Cardiac muscle cell (in vitro differentiated cells and primary cell): ENCODE measurements at places on chromosomes 7 and 10. TPM values are rescaled to one million over a fixed set of nuclear protein-coding genes. Genes with fewer than 3 reads are reported as not detected.

DNA sequence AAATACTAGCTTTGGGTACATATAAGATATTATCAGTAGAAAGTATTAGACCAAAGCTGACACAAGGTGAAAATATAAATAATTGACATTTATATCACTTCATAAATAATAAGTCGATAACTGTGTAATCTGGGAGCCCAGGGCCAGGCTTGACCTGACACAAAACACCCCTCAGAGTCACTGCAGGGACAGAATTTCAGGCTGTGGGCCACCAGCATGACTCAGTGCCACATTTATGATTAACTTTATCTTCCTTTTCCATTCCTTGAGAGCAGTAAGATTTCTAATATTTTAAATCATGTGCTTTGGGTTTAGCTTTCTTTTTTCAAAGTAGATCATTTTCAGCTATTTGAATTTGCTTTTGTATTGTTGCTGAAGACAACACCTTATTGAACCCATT, 102.9 kb upstream of the NFE2L3 start:
- no peaks in the 10 kb centered on the region for H3K27me3 ChIP-seq
- no peaks in the 10 kb centered on the region for H3K4me1 ChIP-seq
- no peaks in the 10 kb centered on the region for H3K36me3 ChIP-seq
- DNase-seq: no peak

Gene FBXO24
- total RNA-seq: 0.78 and 1.9 TPM in 2 replicates

DNA sequence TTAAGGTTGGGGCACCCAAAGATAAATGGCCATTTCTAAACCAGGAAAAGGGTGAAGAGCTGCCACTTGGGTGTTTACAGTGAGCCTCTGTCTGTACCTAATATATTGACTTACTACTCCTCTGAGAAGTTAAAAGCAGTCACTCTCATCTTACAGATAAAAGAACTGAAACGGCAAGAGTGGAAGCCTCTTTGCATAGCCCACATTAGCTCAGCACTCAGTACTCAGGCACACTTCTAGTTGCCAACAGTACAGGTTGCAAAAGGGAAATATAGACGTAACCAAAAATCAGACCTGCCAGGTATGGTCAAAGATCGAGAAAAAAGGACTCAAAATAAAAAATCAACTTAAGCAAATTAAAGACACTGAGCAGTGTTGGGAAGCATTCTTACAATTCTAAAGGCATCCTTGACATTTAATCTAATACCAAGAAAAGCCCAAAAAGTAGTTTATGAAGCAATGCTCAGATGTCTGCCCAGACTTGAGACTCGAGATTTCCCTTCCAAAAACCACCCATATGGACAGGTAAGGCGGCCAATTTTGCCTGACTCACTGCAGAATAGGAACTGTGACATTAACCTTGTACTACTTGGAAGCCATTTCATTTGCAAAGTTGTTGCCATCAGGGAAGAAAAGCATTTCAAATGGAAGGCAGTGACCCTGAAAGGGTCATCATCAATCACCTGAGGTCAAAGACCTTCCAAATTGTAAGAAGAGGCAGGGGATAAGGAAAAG, 139.3 kb downstream of the SLC25A13 start:
- no peaks in the 10 kb centered on the region for H3K36me3 ChIP-seq
- no peak overlapping the region for H3K4me3 ChIP-seq
- H3K27me3 ChIP-seq: no peaks in the 10 kb centered on the region
- DNase-seq: no peak

Gene UTF1
- not detected in 2 replicates for total RNA-seq

Gene GSAP
- 0.67 and 3.0 TPM in 2 replicates for total RNA-seq

DNA sequence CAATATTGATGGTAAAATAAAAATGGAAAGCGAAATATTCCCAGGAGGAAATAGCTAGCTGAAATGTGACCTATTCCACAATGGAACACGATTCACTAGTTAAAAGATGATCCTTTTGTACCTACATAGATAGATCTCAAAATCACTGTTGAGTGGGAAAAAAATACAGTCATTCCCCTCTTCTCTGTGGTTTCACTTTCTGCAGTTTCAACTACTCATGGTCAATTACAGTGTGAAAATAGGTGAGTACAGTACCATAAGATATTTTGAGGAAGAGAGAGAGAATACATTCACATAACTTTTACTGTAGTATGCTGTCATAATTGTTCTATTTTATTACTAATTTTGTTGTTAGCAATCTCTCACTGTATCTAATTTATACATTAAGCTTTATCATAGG, 56.0 kb upstream of the COL13A1 start:
- H3K27me3 ChIP-seq: no peaks in the 10 kb centered on the region
- H3K27ac ChIP-seq: no peak overlapping the region

GRCh38 chr10:2214092-2214491, 476.8 kb upstream of the ADARB2 start:
- no peaks in the 10 kb centered on the region for H3K36me3 ChIP-seq
- DNase-seq: peak; percentile 1
- peaks cover 9% of the 10 kb centered on the region for H3K4me1 ChIP-seq
- H3K4me3 ChIP-seq: no peak overlapping the region

DNA sequence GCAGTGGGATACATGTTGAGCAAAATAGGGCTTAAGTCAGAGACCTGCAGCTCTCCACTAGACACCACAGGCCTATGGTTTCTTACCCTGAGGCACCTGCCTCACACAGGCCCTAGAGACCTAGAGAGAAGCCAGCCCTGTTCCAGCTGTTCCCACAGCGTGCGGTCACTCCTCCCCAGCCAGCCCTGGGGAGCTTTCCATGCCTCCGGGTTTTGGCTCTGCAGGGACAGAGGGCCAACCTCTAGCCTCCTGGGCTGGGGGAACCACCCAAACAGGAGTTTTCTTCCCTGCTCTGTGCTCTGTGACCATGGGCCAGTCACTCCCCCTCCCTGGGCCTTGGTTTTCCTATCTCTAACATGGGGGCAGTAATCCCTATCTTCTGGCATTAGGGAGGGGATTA, 33.0 kb downstream of the SH2B2 start:
- no peaks in the 10 kb centered on the region for H3K4me1 ChIP-seq
- DNase-seq: no peak
- H3K27ac ChIP-seq: no peak overlapping the region

DNA sequence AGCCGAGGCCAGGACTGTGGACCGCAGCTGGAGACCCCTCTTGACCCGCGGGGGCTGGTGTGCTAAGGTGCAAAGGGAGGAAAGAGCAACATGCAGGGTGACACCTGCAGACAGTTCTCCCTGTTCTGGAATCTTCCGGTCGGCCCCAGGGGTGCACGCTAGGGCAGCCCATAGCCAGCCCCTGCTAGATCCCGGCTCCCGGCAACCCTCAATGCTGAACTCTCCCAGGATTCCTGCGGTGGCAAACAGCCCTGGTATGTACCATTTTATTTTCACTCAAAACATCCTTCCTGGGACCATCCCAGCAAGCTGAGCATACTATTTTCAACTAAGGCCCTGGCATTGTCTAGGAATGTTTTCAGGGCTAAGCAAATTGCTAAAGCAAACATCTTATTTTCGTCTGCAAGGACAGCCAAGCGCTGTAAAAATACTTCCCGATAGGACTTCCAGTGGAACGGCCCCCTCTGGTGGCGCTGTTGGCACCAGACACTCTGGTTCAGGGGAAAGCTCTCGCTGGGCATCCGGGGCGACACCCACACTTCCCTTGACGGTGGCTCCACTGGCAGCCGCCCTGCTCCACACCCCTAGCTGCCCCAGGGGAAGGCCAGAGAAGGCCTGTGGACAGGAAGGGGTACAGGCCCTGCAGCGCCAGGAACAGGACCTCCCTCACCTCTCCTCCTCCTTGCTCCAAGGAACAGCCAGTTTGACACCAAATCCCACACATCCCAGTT, 99.4 kb downstream of the CTBP2 start:
- no peaks in the 10 kb centered on the region for H3K27me3 ChIP-seq
- no peak overlapping the region for H3K4me3 ChIP-seq
- peaks cover 40% of the 10 kb centered on the region for H3K4me1 ChIP-seq
- H3K36me3 ChIP-seq: no peaks in the 10 kb centered on the region
- peak; percentile 81 for DNase-seq
- peak overlapping the region; percentile 86 for H3K27ac ChIP-seq

DNA sequence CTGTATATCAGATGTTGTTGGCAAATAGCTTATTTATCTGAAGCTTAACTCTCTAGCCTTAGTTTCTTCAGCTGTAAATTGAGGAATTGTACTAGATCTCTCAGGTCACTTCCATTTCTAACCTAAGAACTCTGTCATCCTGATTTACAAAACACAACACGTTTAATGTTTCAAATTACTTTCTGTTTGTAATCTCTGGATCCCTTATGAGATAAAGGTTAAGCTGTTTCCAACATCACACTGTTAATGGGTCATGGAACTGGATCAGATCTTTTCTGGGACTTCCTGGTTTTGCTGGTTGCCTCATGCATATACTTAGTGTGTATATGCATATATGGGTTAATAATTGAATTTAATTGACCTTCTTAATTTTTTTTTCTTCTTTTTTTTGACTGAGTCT, 9.9 kb downstream of the SAMD8 start:
- H3K27ac ChIP-seq: no peak overlapping the region
- no peak for DNase-seq
- H3K4me1 ChIP-seq: peaks cover 8% of the 10 kb centered on the region
- no peaks in the 10 kb centered on the region for H3K27me3 ChIP-seq
- H3K4me3 ChIP-seq: no peak overlapping the region

GRCh38 chr10:33388785-33389184, 54.3 kb upstream of the NRP1 start:
- no peak for DNase-seq
- H3K36me3 ChIP-seq: no peaks in the 10 kb centered on the region
- H3K4me1 ChIP-seq: no peaks in the 10 kb centered on the region
- no peak overlapping the region for H3K27ac ChIP-seq
- H3K4me3 ChIP-seq: no peak overlapping the region
- H3K27me3 ChIP-seq: no peaks in the 10 kb centered on the region

Gene TMEM130
- total RNA-seq: 0.54 TPM in 1 of 2 replicates, not detected in the other

DNA sequence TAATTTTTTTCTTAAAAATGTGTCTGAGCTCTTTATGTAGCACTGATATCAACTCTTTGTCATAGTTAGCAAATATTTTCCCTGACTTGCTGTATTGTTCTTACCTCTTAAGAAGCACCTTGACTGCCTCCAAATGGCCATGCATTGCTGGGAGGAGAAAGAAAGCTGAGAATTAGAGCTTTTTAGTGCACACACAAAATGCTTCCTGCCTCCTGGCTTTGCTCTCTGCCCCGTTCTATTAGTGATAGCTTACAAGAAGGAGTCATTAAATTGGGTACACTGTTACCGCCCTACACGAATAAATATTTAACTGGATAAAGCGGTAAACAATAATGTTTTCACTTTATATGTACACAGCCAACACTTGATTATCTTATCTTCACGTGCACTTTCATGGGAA, 4.1 kb downstream of the ANKRD16 start:
- DNase-seq: no peak
- H3K27me3 ChIP-seq: no peaks in the 10 kb centered on the region
- peaks cover 7% of the 10 kb centered on the region for H3K4me1 ChIP-seq
- peaks cover 39% of the 10 kb centered on the region for H3K36me3 ChIP-seq
- H3K4me3 ChIP-seq: no peak overlapping the region
- H3K27ac ChIP-seq: no peak overlapping the region
